ENCODE measurements at places on chromosomes 3 and 15. TPM values are rescaled to one million over a fixed set of nuclear protein-coding genes. Genes with fewer than 3 reads are reported as not detected.
A peak's percentile ranks its signal among the peaks of the same experiment; 100 is the strongest.

GOLGA8K gene
- 10.0 TPM for total RNA-seq

KNL1 gene
- total RNA-seq, result 0.42 TPM

GRCh38 chr3:194343561-194343893 lies 7.6 kb downstream of the CPN2 start:
- H3K36me3 ChIP-seq, result no peaks in the 10 kb centered on the region
- H3K4me1 ChIP-seq, result no peaks in the 10 kb centered on the region
- no peak overlapping the region for H3K4me3 ChIP-seq
- DNase-seq, result no peak
- no peaks in the 10 kb centered on the region for H3K27me3 ChIP-seq

GRCh38 chr3:16253601-16254000 lies 11.1 kb downstream of the DPH3 start:
- H3K4me1 ChIP-seq, result no peaks in the 10 kb centered on the region
- H3K4me3 ChIP-seq, result no peak overlapping the region
- H3K27me3 ChIP-seq, result no peaks in the 10 kb centered on the region

GRCh38 chr3:101963902-101964362 lies 114.6 kb downstream of the NFKBIZ start:
- H3K36me3 ChIP-seq, result no peaks in the 10 kb centered on the region
- H3K4me3 ChIP-seq, result no peak overlapping the region
- H3K27me3 ChIP-seq, result no peaks in the 10 kb centered on the region
- no peak for DNase-seq

RABL3 gene
- 20.4 TPM for total RNA-seq

DNA sequence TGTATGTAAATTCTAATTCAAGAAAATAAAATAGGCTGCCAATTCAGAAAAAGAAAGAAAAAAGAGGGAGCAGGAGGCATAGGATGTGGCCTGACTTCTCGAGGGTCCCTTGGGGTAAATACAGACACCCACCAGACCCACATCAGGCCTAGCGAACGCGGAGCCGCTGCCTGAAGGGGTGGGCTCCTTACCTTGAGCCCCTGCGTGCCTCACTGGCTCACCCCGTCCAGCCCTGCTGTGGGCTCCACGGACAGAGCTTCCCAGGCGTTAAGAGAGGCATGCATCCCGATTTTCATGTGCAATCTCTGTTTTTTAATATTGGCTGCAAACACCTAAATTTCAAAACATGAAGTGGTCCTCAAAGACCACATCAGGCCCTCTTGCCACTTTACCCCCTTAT lies 257.8 kb downstream of the PLCL2 start:
- H3K36me3 ChIP-seq, result no peaks in the 10 kb centered on the region
- H3K27ac ChIP-seq, result no peak overlapping the region
- peaks cover 2% of the 10 kb centered on the region for H3K4me1 ChIP-seq
- no peak for DNase-seq

DNA sequence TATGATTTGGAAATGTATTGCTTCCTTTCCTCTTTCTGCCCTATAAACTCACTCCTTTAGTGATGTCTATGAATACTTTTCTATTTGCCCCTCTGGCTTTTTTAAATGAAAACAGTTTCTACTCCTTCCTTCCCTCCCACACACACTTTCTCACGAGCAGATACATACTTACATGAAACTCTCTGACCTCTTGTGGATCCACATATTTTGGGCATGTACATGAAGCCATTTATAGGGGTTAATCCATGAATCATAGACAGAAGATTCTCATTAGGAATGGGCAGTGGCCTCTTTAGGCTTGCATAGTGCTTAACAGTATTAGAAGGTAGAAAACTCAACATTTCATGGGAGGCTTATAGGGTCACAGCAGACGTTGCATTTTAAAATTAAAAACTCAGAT lies 24.8 kb downstream of the ANAPC13 start:
- H3K4me1 ChIP-seq, result peaks cover 9% of the 10 kb centered on the region
- no peak for DNase-seq
- H3K4me3 ChIP-seq, result no peak overlapping the region

GRCh38 chr3:170480111-170480510 lies 61.4 kb downstream of the CLDN11 start:
- no peaks in the 10 kb centered on the region for H3K27me3 ChIP-seq
- no peak for DNase-seq
- H3K4me3 ChIP-seq, result no peak overlapping the region
- no peak overlapping the region for H3K27ac ChIP-seq

DNA sequence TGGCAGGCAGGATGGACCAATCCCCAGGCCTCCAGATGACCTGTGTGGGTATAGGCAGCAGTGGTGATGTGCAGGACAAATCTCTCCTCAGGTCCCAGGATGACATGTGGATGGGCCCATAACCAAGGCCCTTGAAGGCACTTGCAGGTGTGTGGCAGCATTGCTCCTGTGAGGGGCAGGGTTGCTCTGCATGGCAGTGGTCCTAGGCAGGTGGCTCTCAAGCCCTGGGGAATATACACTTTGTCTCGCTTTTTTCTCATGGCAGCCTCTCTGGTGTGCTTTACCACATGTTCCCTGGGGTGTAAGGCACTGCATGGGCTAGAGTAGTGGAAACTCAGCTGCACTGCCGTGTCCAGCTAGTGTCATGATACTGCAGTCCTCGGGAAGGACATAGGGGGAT lies 503.6 kb downstream of the UNC13C start:
- H3K36me3 ChIP-seq, result no peaks in the 10 kb centered on the region
- H3K4me3 ChIP-seq, result no peak overlapping the region
- H3K4me1 ChIP-seq, result no peaks in the 10 kb centered on the region
- H3K27me3 ChIP-seq, result no peaks in the 10 kb centered on the region

- no peak overlapping the region for H3K27ac ChIP-seq
- H3K4me1 ChIP-seq, result peaks cover 4% of the 10 kb centered on the region
- no peaks in the 10 kb centered on the region for H3K36me3 ChIP-seq
- DNase-seq, result no peak
- no peak overlapping the region for H3K4me3 ChIP-seq
- H3K27me3 ChIP-seq, result no peaks in the 10 kb centered on the region
Measured at GRCh38 chr15:36365963-36366362, 213.5 kb upstream of the CDIN1 start.

ZNF501 gene
- total RNA-seq, result 4.6 TPM

- H3K27ac ChIP-seq, result no peak overlapping the region
- H3K27me3 ChIP-seq, result no peaks in the 10 kb centered on the region
- H3K4me1 ChIP-seq, result no peaks in the 10 kb centered on the region
- no peaks in the 10 kb centered on the region for H3K36me3 ChIP-seq
Measured at GRCh38 chr15:56653787-56654186, 79.5 kb downstream of the ZNF280D start.

- H3K4me1 ChIP-seq, result no peaks in the 10 kb centered on the region
- H3K36me3 ChIP-seq, result no peaks in the 10 kb centered on the region
- DNase-seq, result peak; percentile 55
- H3K27me3 ChIP-seq, result no peaks in the 10 kb centered on the region
Measured at GRCh38 chr3:45583021-45583851, 11.3 kb upstream of the LIMD1 start.

DNA sequence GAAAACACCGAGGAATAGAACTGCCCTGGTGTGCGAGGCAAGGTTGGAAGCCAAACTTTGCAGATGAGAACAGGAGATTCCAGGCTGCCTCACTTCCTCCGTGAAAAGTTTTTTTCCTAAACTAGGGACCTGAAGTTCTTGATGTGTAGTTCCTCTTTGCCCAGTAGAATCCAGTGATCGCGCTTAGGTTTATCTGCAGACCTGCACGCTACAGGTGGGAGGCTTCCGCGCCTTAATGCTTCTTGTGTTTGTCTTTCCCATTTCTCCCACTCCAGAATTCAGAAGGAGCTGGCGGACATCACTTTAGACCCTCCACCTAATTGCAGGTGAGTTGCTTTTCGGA lies 5.4 kb downstream of the UBE2E1 start:
- no peak for DNase-seq
- H3K4me1 ChIP-seq, result no peaks in the 10 kb centered on the region
- no peak overlapping the region for H3K27ac ChIP-seq
- H3K27me3 ChIP-seq, result no peaks in the 10 kb centered on the region
- no peaks in the 10 kb centered on the region for H3K36me3 ChIP-seq

DNA sequence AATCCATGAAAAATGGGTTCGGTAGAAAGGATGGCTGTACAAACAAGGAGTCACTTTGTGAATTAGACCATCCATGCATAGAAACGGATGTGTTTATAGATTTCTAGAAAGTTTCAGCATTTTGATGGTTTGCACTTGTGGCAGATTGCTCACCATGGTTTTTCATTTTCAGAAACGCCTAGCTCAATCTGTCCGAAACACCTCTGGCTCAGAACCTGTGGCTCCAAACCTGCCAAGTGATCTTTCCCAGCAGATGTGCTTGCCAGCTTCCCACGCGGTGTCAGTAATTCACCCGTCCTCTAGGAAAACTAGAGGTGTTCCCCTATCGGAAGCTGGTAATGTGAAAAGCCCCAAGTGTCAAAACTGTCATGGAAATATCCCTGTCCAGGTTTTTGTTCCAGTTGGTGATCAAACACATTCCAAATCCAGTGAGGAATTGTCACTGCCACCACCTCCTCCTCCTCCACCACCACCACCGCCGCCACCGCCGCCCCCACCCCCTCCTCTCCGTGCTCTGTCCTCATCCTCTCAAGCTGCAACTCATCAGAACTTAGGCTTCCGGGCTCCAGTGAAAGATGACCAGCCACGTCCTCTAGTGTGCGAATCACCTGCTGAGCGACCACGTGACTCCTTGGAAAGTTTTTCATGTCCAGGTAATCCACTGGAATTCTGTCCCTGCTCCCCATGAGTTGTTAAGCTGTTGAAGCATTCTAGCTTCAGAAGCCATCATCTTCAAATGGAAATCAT lies 21.2 kb downstream of the WHAMM start:
- H3K27ac ChIP-seq, result no peak overlapping the region
- H3K27me3 ChIP-seq, result no peaks in the 10 kb centered on the region
- H3K4me3 ChIP-seq, result no peak overlapping the region
- peaks cover 6% of the 10 kb centered on the region for H3K36me3 ChIP-seq
- no peaks in the 10 kb centered on the region for H3K4me1 ChIP-seq

DNA sequence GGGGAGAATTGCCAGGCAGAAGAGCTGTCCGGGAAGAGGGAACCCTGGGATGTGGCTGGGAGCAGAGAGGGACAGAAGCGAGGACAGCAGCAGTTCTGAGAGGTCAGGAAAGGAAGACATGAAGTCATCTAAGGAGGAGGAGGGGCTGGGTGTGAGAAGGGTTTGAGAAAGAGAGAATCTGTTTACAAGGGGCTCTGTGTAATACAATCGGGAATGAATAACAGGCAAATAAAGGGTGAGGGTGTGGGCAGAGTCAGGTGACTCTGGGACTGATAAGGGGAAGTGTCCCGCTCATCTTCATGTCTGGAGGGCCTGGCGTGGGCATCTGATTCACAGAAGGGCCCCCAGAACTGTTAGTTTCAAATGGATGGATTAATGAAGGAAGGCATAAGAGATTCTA lies 191.3 kb downstream of the XXYLT1 start:
- H3K27ac ChIP-seq, result no peak overlapping the region
- DNase-seq, result no peak
- no peak overlapping the region for H3K4me3 ChIP-seq
- no peaks in the 10 kb centered on the region for H3K36me3 ChIP-seq
- H3K27me3 ChIP-seq, result no peaks in the 10 kb centered on the region
- no peaks in the 10 kb centered on the region for H3K4me1 ChIP-seq

- no peak overlapping the region for H3K27ac ChIP-seq
- no peaks in the 10 kb centered on the region for H3K4me1 ChIP-seq
- no peak for DNase-seq
- no peaks in the 10 kb centered on the region for H3K27me3 ChIP-seq
- H3K4me3 ChIP-seq, result no peak overlapping the region
- H3K36me3 ChIP-seq, result no peaks in the 10 kb centered on the region
Measured at GRCh38 chr3:134974624-134975023, 179.6 kb downstream of the EPHB1 start.

DNA sequence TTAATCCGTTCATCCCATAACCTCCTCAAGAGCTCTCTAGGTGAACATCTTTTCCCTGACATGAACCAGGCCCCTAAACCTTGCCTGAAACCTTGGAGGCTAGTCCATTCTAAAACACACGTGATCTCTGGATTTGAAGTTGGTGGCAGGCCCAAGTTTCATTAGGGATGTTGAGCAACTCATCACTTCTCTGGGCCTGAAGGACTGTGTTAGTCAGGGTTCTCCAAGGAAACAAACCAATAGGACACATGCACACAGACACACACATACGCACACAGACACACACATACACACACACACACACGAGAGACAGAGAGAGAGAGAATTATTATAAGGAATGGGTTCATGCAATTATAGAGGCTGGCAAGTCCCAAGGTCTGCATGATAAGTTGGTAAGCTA lies 31.9 kb downstream of the ACAN start:
- no peak overlapping the region for H3K27ac ChIP-seq
- H3K4me3 ChIP-seq, result no peak overlapping the region
- H3K4me1 ChIP-seq, result no peaks in the 10 kb centered on the region
- H3K36me3 ChIP-seq, result no peaks in the 10 kb centered on the region

DNA sequence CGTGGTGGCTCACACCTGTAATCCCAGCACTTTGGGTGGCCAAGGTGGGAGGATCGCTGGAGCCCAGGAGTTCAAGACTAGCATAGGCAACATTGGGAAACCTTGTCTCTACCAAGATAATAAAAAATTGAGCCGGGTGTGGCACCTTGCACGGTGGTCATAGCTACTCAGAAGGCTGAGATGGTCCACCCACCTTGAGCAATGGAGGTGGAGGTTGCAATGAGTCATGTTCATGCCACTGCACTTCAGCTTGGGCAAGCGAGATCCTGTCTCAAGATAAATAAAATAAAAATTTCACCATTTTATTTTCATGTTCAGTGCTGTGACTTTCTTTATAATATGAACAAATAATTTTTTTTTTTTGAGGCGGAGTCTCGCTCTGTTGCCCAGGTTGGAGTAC lies 12.5 kb downstream of the MAPK6 start:
- no peak overlapping the region for H3K27ac ChIP-seq
- no peak for DNase-seq
- no peaks in the 10 kb centered on the region for H3K4me1 ChIP-seq
- H3K36me3 ChIP-seq, result no peaks in the 10 kb centered on the region
- no peaks in the 10 kb centered on the region for H3K27me3 ChIP-seq

- H3K36me3 ChIP-seq, result no peaks in the 10 kb centered on the region
- no peak overlapping the region for H3K4me3 ChIP-seq
- no peak for DNase-seq
- H3K4me1 ChIP-seq, result no peaks in the 10 kb centered on the region
Measured at GRCh38 chr3:100972301-100972844, 20.8 kb downstream of the ABI3BP start.

DNA sequence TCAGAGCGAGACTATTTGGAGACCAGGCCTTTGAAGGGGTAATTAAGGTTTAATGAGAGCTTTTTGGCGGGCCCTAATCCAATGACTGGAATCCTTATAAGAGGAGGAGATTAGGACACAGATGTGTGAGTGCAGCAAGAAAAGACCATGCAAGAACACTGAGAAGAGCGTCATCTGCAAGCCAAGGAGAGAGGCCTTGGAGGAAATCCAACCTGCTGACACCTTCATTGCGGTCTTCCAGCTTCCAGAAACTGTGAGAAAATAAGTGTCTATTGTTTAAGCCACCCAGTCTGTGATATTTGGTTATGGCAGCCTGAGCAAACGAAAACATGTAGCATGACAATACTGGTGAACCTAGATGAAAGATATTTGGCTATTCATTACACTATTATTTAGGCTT lies 23.0 kb upstream of the MUSTN1 start:
- H3K4me3 ChIP-seq, result no peak overlapping the region
- DNase-seq, result no peak
- no peaks in the 10 kb centered on the region for H3K36me3 ChIP-seq
- H3K27ac ChIP-seq, result no peak overlapping the region

- no peaks in the 10 kb centered on the region for H3K36me3 ChIP-seq
- no peaks in the 10 kb centered on the region for H3K27me3 ChIP-seq
- peaks cover 10% of the 10 kb centered on the region for H3K4me1 ChIP-seq
- no peak overlapping the region for H3K4me3 ChIP-seq
- no peak for DNase-seq
- peak overlapping the region; percentile 57 for H3K27ac ChIP-seq
Measured at GRCh38 chr3:152314677-152315353, 46.1 kb downstream of the MBNL1 start.

GRAMD2A gene
- total RNA-seq, result 1.5 TPM

GRCh38 chr15:93488296-93488713 lies 399.3 kb upstream of the RGMA start:
- no peaks in the 10 kb centered on the region for H3K36me3 ChIP-seq
- H3K4me3 ChIP-seq, result no peak overlapping the region
- H3K4me1 ChIP-seq, result no peaks in the 10 kb centered on the region
- no peak overlapping the region for H3K27ac ChIP-seq

Data from aorta (tissue), 5 donors.